ENCODE measurements at places on chromosomes 1 and 21. TPM values are rescaled to one million over a fixed set of nuclear protein-coding genes. Genes with fewer than 3 reads are reported as not detected.

The OR2L8 gene
- total RNA-seq = not detected

The TNN gene
- 0.05 TPM for total RNA-seq

The TMEM61 gene
- total RNA-seq = not detected

The GUCA2B gene
- total RNA-seq = not detected

The PTGFR gene
- total RNA-seq = not detected

The TRIM58 gene
- not detected for total RNA-seq

The S100A6 gene
- 503 TPM for total RNA-seq

GRCh38 chr1:205703072-205703471 is 22.8 kb upstream of the SLC45A3 start:
- no peak for DNase-seq

GRCh38 chr1:91582431-91582921 is 81.8 kb downstream of the CDC7 start:
- no peak for DNase-seq

DNA sequence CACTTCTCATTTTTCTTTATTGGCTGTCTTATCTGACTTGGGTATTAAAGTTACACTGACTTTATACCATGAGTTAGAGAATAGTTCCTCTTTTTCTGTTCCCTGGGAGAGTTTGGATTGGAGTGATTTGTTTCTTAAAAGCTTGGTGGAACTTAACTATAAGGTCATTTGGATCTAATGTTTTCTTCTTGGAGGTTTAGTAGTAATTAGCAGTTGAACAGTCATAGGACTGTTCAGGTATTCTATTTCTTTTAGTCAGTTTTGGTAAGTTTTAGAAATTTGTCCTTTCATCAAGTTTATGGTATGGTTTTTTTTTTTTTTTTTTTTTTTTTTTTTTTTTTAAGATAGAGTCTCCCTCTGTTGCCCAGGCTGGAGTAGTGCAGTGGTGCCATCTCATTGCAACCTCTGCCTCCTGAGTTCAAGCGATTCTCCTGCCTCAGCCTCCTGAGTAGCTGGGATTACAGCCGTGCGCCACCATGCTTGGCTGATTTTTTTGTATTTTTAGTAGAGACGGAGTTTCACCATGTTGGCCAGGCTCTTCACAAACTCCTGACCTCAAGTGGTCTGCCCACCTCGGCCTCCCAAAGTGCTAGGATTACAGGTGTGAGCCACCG is 6.3 kb downstream of the TTC3 start:
- no peak for DNase-seq

- DNase-seq = no peak
Observed at GRCh38 chr21:10425856-10426255, 95.5 kb upstream of the TPTE start.

DNA sequence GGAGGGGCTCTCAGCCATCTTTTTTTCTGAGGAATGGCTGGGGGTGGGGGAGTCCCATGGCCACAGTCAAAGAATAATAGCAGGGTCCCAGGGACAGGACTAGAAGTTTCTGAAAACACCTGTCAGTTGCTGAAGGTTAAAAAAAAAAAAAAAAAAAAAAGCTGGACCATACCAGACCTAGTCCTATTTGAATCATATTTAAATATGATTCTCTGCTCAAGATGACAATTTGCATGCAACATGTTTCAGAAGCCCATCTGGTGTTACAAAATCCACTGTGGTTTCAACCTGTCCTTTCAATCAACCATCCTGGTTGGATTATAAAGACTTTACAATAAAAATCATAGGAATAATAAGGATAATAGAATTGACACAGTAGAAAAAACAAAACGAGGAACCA is 153.7 kb downstream of the TENT5C start:
- no peak for DNase-seq

- DNase-seq = no peak
Observed at GRCh38 chr1:32665915-32666314, 14.9 kb downstream of the RBBP4 start.

DNA sequence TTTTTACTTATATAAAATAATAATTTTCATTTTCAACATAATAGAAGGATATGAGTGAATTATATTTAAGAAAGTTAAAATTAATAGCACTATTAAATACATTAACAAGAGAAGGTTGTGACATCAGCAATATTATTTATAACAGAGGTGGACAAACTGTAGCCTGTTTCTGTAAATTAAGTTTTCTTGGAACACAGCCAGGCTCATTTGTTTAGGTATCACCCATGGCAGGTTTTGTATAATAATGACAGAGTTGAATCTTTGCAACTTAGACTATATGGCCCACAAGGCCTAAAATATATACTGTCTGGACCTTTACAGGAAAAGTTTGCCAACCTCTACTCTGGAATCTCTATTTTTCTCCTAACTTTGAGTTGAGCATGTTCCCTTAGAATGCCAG is 42.8 kb upstream of the CACYBP start:
- DNase-seq = no peak
